ENCODE measurements at places on chromosomes 12 and 14.

GRCh38 chr14:55271572-55272298 lies 514 bp downstream of the FBXO34 start:
- DNase-seq: peak; percentile 52

DNA sequence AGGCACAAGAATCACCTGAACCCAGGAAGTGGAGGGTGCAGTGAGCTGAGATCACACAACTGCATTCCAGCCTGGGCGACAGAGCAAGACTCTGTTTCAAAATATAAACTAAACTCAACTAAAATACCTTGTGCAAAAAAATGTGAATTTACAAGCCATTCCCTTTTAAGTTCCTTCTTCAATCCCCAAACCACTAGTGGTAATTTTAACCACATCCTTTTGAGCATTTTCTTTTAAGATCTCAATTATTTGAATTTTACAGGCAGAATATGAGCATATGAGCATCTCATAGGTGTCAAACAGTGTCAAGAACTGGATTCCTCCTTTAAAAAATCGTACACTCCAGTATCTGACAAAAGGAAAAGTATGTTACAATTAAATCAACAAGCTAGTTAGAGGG lies 57.0 kb upstream of the NPFF start:
- no peak for DNase-seq

GRCh38 chr14:105864651-105865265 lies 338.4 kb downstream of the TMEM121 start:
- no peak for DNase-seq

GRCh38 chr12:31768046-31768445 lies 39.2 kb upstream of the AMN1 start:
- DNase-seq: no peak

DNA sequence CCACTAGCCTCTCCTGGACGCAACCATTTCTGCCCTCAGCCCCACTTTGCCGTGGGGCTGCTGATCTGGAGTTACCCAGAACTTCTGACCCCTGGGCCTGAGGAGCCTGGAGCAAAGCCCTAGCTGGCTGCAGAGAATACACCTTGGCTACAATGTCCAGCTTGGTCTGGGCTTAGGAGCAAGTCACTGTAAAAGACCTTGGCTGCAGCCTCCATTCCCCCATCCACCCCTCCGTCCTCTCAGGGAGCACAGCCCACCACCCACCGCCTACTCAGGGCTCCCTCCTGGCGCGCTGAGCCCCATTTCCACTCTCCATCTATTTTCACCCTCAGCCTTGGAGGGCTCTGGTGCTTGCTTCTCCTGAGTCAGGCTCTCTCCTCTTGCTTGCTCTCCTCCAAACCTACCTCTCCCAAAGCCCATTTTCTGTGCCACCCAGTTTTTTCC lies 42.9 kb downstream of the ERH start:
- no peak for DNase-seq

GRCh38 chr14:99677231-99678140 lies 6.6 kb upstream of the CYP46A1 start:
- DNase-seq: no peak

DNA sequence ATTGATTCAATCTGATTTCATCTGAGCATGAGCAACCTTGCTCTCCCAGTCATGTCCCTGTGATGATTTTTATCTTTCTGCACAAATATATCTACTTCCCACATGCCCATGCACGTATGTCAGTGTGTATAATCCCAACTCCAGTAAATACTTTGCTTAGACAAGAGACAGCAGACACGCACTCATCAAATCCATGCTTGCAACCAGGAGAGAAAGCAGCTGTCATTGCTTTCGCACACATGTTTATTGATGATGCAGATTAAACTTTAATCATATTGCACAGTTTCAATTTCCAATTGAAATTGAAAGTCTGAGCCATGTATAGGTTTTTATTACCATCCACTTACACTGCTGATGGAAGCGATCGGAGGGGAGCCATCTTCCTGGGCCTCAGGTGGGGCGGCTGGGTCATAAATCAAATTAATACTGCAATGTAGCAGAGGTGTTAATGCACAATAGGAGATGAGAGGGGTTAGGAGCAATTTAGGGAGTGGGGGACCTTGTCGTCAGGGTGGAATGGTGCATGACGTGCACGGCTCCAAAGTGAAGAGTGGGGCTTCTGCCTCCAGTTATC lies 68.6 kb upstream of the SRRM4 start:
- no peak for DNase-seq

- DNase-seq: no peak
These were observed 25.9 kb upstream of the HIGD1C start for GRCh38 chr12:50926415-50926814.

DNA sequence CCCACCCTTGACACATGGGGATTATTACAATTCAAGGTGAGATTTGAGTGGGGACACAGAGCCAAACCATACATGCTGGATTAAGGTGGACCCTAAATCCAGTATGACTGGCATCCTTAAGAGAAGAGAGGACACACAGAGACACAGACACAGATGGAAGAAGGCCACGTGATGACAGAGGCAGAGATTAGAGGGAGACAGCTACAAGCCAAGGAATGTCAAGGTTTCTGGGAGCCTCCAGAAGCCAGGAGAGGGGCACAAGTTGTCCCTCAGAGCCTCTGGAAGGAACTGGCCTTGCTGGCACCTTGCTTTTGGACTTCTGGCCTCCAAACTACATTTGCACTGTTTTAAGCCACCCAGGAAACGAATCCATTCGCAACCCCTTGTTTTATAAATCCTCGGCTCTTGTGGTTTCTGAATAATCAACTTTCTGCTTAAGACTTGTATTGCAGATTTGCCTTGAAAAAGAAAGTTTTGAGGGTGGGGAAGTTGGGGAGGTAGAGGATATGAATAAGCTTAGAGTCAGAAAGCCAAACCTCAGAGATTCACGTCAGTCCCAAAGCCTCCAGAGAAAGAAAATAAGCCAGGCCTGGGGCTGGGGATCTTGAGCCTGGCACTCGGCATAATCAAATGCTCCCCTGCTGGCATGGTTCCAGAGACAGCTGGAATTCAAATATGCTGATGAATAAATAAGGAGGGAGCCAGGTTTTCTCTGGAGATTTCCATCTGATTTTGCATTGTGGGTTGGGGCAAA lies 224.2 kb upstream of the PWP1 start:
- no peak for DNase-seq

DNA sequence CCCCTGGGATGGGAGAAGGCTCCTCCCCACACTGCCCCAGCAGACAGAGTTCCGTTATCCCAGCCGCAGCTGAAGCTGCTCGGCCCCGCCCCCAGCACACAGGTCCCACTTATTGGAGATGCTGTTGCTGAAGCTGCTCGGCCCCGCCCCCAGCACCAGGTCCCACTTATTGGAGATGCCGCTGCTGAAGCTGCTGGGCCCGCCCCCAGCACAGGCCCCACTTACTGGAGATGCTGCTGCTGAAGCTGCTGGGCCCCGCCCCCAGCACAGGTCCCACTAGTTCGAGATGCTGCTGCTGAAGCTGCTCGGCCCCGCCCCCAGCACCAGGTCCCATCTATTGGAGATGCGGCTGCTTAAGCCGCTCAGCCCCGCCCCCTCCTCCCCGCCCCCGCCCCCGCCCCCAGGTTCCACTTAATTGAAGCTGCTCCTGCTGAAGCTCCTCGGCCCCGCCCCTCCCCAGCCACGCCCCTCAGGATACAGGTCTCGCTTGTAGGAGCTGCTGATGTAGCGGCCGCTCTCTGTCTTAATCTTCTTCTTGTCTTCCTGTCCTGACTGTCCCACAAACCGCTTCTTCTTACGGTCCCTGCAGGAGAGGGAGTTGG lies 12.0 kb downstream of the CFAP73 start:
- peak; percentile 97 for DNase-seq

DNA sequence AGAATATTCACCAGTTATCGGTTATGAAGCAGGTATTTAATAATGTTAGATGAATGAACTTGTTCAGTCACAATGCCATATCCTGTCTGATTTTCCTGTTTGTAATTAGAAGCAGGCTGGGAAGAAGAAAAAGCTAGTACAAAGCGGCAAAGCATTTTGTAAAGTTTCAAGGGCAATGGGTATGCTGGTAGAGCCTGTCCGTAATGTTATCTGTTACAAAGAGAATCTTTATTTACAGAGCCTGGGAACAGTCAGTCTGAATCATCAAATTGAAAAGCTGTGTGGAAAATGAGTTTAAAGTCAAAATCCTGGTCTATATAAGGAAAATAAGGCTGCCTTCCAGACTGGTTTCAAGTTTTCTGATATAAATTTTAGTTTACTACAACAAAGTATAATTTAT lies 40.5 kb downstream of the PARP11 start:
- no peak for DNase-seq

DNA sequence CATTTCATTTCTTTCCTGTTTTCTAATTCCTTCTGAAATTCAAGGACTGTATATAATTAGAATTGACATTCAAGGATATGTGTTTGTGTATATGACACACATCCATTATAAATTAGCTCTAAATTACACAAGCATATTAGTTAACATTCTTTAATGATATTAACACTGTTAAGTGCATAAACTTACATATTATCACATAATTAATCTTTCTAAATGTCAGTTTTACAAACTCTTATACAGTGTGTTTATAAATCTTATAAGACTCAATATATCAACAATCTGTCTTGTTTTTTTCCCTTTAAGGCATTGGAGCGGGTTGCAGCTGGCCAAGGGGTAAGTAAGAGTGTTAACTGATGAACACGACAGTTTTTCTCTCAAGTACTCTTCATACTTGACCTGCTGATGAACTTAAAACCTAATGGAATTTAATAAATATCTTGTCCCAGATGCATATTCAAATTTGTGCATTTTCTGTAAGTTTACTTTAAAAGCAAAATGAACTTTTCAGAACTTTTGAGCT lies 76.1 kb downstream of the METTL25 start:
- no peak for DNase-seq

DNA sequence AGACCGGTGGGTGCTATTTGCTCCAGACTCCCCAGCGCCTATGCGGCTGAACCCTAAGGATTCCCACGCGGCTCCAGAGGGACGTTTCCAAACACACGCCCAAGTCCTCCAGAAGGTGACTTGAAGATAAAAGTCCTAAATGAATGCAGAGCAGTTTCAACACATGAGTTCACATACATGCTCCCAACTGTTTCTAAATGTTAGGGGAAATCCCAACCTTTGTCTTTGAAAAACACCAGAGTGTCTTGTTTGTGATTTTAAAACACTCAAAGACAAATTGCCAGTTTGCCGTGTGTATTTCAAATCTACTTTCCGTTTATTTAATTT lies 252.9 kb upstream of the SFSWAP start:
- DNase-seq: no peak

DNA sequence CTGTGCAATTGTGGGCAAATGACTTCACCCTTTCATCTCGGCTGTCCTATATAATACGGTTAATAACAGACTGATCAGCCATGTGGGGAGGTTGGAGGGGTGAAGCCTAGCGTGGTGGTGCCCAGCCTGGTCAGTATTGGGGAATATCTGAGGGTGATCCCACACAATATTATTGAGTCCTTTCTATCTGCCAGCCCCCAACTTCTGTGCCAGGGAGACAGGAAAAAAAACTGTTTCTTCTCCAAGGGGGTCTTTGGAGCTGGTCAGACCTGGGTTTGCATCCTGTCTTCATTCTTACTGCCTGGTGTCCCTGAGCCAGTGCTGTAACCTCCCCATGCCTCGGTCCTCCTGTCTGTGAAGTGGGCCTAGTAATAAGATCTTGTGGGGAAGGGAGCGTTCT lies 6.5 kb downstream of the CYP46A1 start:
- DNase-seq: no peak

DNA sequence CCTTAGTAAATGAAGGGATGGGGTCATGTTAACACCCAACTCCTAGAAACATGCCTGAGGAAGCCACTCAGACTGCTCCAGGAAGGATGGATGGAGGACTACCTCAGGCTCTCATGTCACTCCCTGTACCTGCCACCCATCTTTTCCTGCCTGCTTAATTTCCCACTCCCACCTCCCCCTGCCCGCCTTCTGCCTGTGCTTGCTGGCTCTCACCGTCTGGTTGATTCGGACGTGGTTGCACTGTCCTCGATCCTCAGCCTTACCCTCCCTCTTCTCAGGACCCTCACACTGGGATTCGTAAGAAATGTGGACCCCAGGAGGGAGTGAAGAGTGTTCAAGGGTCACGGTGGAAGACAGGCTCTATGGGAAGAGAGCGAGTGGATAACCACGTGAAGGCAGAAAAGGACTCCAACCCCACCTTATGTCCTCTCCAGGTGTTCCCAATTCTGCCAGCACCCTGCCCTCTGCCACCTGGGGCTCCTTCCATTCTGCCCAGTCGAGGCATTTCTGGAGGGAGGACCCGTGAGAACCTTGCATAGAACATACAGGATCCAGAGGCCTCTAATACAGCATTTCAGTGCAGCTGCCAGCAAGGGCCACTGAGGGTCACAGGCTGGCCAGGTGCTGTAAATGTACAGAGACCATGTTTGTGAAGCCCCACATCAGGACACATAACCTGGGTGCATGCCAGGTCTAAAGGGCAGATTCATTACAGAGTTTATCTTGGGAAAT lies 12.9 kb downstream of the ITGB7 start:
- no peak for DNase-seq

GRCh38 chr12:113609692-113610469 lies 138.2 kb upstream of the LHX5 start:
- DNase-seq: peak; percentile 90

GRCh38 chr14:26394150-26394810 lies 203.6 kb downstream of the NOVA1 start:
- DNase-seq: peak; percentile 9

- peak; percentile 21 for DNase-seq
These were observed 9.5 kb downstream of the TBX3 start for GRCh38 chr12:114674251-114675047.

DNA sequence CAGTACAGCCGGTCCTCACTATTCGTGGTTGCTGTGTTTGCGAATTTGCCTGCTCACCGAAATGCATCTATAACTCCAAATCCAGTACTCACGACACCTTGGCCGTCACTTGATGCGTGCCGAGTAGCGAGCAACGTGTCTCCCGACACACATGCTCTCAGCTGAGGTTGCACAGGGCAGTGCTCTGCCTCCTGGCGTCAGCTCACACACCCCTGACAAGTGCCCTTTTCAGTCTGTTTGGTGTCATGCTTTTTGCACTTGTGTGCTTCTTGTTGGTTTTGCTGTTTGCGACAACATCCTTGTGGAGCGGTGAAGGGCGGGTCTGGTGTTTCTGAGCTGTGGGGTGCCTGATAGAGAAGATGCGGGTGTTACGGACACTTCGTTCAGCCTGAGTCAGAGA lies 110.4 kb upstream of the RFLNA start:
- no peak for DNase-seq

DNA sequence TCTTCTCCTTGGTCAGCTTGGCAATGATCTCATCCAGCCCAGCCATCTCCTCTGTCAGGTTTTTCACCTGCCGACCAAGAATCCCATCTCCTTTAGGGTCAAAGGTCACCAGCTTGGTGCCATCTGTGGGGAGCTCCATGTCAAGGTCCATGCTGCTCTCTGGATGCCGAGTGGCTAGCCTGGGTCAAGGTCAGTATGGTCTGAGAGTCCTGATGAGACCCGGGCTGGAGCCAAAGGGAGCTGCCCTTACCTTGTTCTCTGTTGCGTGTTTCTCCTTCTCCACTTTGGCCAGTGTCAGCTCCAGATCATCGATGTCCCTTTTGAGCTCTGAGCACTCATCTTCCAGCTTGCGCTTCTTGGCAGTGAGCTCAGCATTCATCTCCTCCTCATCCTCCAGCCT lies 11.8 kb downstream of the MYH7 start:
- DNase-seq: no peak
